Osteocyte (in vitro differentiated cells): ENCODE measurements at places on chromosomes 12 and 14.

DNA sequence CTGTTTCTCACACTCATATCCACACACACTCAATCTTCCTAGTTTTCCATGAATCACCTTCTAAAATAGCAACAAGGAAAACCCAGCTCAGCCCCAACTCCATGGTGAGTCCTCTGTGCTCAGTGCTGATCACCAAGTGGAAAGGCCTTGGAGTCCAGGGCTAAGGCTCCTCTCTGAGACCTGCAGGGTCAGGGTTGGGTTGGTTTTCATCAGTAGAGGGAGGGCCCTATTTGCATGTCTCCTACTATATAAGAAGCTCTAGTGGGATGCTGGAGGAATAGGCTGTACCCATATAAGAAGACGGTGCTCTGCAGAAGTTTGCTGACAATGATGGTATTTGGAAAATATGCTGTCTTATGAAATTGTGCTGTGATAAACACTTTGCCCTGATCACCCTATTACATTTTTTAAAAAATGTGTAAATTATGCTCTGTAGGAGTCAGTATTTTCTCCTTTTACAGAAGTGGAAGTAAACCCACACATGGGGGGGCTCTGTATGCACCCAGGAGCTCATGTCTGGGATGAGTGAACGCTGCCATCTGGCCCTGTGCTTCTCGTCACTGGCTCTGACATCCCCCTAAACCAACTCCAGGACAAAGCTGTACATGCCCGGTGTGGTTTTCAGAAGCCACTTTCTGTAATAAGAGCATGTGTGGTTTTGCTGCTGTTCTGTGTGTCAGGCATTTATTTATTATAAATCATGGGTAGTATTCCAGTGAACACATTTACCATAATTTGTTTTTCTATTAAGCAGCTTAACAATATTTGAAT, 536.3 kb downstream of the TMEM121 start:
- DNase-seq, result no peak
- no peak overlapping the region for H3K27ac ChIP-seq
- H3K4me1 ChIP-seq, result no peaks in the 10 kb centered on the region

DNA sequence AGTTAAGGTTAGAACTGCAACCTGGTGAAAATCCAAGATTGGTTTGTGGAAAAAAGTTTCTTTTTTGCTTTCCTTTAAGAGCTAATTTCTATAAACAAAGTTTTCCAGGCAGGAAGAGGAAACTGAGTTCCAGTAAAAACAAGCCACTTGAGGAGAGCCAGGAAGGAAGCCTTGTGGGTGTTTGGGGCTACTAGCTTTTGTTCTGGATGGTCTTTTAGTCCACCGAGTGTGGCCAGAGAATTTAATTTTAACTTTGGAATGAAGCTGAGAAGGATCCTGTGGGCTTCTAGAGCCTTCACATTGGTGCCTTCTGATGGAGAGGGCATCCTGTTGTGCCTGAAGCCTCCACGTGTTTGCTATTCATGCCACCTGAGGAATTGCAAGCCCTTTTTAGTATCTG, 327.9 kb downstream of the C12orf75 start:
- H3K4me3 ChIP-seq, result no peak overlapping the region
- H3K4me1 ChIP-seq, result peaks cover 4% of the 10 kb centered on the region
- no peak overlapping the region for H3K27ac ChIP-seq
- H3K27me3 ChIP-seq, result no peaks in the 10 kb centered on the region
- H3K36me3 ChIP-seq, result no peaks in the 10 kb centered on the region

DNA sequence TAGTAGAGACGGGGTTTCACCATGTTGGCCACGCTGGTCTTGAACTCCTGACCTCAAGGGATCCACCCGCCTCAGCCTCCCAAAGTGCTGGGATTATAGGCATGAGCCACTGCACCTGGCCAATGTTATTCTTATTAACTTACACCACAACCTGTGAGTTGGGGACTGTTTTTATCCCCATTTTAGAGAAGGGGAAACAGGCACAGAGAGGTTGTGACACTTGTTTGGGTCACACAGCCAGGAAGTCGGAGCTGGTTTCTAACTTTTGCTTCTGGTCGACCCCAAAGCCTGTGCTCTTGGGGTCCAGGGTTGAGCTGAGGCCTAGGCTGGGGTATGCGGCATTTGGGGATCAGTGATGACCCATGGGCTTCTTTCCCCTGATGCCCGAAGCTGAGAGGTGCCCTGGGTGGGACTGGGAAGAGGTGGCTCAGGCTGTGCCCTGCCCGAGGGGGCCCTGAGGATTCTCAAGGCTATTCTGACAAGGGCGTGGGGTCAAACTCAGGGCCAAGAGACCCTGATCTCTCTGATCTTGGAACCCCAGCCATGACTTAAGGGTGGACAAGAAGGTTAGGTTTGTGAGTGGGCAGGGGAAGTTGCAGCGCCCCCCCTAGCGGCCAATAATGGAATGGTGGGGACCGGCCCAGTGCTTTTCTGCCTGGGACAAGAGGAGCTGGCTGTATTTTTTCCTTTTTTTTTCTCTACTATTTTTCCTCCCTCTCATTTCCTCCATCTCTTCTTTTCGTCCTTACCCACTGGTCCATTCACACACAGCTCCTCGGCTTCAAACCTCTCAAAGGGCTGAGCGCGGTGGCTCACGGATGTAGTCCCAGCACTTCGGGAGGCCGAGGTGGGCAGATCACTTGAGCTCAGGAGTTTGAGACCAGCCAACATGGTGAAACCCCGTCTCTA, 3.0 kb downstream of the SDSL start:
- no peak overlapping the region for H3K4me3 ChIP-seq
- H3K27me3 ChIP-seq, result no peaks in the 10 kb centered on the region
- DNase-seq, result peak; percentile 89
- H3K4me1 ChIP-seq, result peaks cover 17% of the 10 kb centered on the region
- no peaks in the 10 kb centered on the region for H3K36me3 ChIP-seq
- no peak overlapping the region for H3K27ac ChIP-seq

- peaks cover 28% of the 10 kb centered on the region for H3K4me1 ChIP-seq
- H3K27ac ChIP-seq, result no peak overlapping the region
- peaks cover 29% of the 10 kb centered on the region for H3K27me3 ChIP-seq
- no peak for DNase-seq
- H3K4me3 ChIP-seq, result peak overlapping the region; percentile 86
- no peaks in the 10 kb centered on the region for H3K36me3 ChIP-seq
Measured at GRCh38 chr12:42483521-42483790, 106.1 kb downstream of the PRICKLE1 start.

DNA sequence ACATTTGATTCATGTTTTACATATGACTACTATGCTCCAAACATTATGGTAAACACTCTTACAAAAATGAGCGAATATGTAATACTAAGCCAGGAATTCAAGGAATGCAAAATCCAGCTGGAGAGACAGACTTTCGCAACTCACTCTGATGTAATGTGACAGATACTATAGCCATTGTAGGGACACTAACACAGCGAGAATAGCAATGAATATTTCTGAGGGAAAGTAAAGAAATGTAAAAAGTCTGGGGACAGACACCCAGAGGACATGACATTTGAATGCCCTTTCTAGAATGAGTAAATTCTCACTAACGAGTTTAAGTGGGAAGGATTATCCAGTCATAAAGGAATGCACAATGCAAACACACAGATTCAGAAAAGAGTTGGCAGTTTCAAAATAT, 121.9 kb downstream of the PIK3C2G start:
- H3K4me3 ChIP-seq, result peak overlapping the region; percentile 10
- no peak for DNase-seq
- H3K27me3 ChIP-seq, result no peaks in the 10 kb centered on the region
- peaks cover 33% of the 10 kb centered on the region for H3K4me1 ChIP-seq

DNA sequence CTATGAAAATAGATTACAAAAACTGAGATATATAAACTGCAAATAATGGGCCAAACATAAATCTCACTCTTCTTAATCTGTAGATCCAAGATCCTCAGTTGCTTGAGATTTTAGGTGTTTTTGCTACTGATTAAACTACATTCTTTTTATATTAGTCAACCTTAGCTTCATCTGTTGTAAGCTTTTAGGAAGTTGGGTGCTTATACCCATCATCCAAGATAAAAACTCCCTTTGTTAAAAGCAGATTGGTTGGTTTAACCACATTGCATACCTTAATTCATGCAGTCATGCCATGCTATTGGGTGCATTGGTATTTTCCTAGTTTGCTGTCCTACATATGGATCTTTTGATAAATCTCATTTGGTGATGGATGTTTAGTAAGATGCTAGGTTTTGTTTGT, 46.2 kb upstream of the DIP2B start:
- no peak overlapping the region for H3K27ac ChIP-seq
- no peaks in the 10 kb centered on the region for H3K27me3 ChIP-seq
- DNase-seq, result no peak
- no peaks in the 10 kb centered on the region for H3K4me1 ChIP-seq
- H3K4me3 ChIP-seq, result no peak overlapping the region

GRCh38 chr14:79661752-79662151, 549.6 kb downstream of the DIO2 start:
- DNase-seq, result no peak
- peaks cover 2% of the 10 kb centered on the region for H3K36me3 ChIP-seq
- H3K4me1 ChIP-seq, result no peaks in the 10 kb centered on the region
- H3K4me3 ChIP-seq, result no peak overlapping the region

- peaks cover 31% of the 10 kb centered on the region for H3K36me3 ChIP-seq
- peak overlapping the region; percentile 35 for H3K27ac ChIP-seq
- H3K4me1 ChIP-seq, result peaks cover 55% of the 10 kb centered on the region
Measured at GRCh38 chr14:61752626-61753025, 9.6 kb upstream of the SNAPC1 start.

- no peak overlapping the region for H3K4me3 ChIP-seq
- no peaks in the 10 kb centered on the region for H3K36me3 ChIP-seq
- no peak overlapping the region for H3K27ac ChIP-seq
- no peak for DNase-seq
- H3K4me1 ChIP-seq, result no peaks in the 10 kb centered on the region
Measured at GRCh38 chr14:44165286-44165685, 341.8 kb downstream of the FSCB start.

GRCh38 chr12:25438638-25439037, 114.4 kb downstream of the LMNTD1 start:
- DNase-seq, result no peak
- H3K36me3 ChIP-seq, result no peaks in the 10 kb centered on the region
- H3K27me3 ChIP-seq, result no peaks in the 10 kb centered on the region
- no peak overlapping the region for H3K4me3 ChIP-seq

GRCh38 chr14:89455412-89455811, 38.4 kb upstream of the FOXN3 start:
- no peaks in the 10 kb centered on the region for H3K36me3 ChIP-seq
- no peak for DNase-seq
- peaks cover 9% of the 10 kb centered on the region for H3K4me1 ChIP-seq
- no peaks in the 10 kb centered on the region for H3K27me3 ChIP-seq
- H3K27ac ChIP-seq, result no peak overlapping the region

DNA sequence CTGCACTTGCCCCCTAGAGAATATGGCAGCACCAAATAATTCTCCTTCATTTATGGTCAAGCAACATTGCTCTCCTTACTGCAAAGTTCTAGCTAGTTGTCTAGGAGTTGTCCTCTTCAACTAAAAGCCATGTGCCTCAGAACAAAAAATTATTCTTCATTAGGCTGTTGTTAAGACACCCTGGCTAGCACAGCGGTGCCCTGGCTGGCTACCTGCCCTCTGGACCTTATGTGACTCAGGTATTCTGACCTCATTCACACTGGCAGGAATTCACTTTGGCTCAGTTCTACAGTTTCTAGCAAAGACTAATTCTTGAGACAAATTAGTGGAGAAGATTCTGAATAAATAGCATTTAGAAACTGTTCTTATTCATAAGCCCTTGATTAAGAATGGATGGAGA, 224.4 kb upstream of the KRR1 start:
- no peak overlapping the region for H3K4me3 ChIP-seq
- peaks cover 3% of the 10 kb centered on the region for H3K36me3 ChIP-seq
- no peak for DNase-seq
- H3K27ac ChIP-seq, result no peak overlapping the region
